Stimulated activated CD4-positive, alpha-beta T cell treated with anti-CD3 and anti-CD28 coated beads, Interleukin-12 subunit alpha, Interleukin-12 subunit beta, amount 100 ng/mL, for 24 hours (primary cell): ENCODE measurements at places on chromosomes 13 and 19.

- no peak for DNase-seq
Observed at GRCh38 chr13:99014522-99014921, 36.7 kb upstream of the DOCK9 start.

DNA sequence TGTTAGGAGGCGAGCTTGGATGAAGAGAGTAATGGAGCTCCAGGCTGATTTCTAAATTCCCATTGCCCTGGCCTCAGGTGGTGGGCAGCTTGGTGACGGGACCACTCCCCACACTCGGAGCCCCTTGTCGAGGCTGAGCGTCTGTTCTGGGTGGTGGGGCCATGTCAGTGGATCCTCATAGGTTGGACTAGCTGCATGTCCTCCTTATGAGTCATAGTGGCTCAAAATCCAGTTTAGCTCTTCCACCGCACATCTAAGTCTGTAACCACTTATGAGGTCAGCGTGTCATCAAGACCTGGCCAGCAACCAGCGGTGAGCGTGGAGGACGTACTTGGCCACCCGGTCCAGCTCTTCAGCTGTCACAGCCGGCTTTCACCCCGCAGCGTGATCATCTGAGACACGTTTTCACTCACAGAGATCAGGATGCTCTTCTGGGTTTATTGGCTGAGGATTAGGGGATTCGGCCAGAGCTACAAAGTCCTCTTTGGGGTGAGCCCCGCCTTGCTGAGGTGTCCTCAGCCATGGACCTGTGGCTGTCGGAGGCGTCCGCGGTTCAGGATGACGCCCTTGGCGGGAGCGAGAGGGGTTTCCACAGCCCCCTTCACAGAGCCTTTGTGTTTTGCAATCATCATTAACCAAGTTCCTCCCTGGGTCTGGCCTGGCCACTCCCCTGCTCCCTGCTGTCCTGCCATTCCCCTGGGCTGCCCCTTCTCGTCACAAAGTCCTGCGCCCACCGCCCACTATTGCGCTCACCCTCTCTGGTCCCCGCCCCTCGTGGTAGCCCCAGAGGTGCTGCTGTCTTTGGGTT is 41.9 kb downstream of the ADPRHL1 start:
- no peak for DNase-seq

GRCh38 chr13:39406688-39407087 is 196.3 kb downstream of the LHFPL6 start:
- no peak for DNase-seq

DNA sequence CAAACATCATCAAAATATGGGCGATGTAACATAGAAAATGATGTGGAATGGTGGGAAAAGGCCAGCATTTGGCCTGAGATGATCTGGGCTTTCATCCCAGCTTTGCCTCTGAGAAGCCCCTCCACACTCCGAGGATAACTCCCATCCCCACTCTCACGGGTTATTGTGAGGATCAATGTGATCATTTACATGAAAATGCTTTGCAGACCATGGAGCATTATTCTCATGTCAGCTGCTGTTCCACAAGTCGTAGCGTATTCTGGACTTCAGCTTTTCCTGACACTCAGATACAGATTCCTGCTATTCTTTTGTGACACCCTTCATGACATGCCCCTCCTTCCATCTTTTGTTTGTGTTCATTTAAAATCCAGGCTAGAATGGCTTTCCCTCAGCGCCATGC is 86.5 kb downstream of the NUFIP1 start:
- no peak for DNase-seq

- DNase-seq = no peak
Observed at GRCh38 chr13:61084988-61085387, 330.7 kb downstream of the PCDH20 start.

DNA sequence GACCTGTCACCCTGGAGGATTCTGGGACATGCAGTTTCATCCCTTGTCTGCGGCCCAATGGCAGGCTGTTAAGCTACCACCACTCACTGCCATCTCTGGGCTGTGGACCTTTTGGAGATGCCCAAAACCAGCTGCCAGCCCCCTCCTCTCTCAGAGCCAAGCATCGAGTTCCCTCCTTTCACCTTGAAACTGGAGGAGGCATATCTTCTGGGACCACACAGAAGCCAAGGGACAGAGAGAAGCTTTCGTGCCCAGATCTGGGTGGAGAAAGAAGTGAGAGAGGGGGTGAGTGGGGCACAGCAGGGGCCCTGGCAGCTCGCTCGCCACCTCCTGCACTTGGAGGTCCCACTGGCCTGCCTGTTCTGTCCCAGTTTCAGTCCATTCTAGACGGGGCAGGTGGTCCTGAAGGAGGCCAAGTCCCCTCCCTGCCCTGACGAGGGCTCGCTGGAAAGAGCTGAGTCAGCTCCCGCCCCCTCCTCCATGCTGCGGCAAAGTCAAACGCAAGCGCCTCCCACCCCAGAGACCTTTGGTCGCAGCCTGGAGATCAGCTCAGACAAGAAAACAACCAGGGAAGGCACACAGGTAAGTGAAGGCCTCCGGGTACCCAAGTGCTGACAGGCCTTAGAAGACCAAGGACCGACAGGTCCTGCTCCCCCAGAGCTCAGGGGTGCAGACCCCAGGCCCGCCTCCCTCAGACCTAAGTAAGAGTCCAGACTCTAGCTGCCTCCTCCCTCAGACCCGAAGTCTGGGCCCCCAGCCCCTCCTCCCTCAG is 3.8 kb downstream of the BCAT2 start:
- DNase-seq = no peak

DNA sequence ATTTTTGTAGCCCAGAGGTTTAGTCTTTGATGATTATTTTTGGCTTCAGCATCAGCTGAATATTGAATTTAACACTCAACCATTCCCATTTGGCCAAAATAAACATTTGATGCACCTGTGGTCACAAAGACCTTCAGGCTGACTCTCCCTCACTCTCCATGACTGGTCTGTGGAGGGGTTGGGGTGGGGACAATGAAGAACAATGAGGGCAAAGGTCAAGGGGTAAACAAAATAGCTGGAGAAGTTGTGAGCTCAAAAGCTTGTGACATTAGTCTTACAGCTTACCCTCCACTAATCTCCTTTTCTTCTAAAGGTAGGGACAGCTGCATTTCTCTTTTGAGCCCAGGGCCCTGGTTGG is 86.9 kb downstream of the SLC15A1 start:
- no peak for DNase-seq

DNA sequence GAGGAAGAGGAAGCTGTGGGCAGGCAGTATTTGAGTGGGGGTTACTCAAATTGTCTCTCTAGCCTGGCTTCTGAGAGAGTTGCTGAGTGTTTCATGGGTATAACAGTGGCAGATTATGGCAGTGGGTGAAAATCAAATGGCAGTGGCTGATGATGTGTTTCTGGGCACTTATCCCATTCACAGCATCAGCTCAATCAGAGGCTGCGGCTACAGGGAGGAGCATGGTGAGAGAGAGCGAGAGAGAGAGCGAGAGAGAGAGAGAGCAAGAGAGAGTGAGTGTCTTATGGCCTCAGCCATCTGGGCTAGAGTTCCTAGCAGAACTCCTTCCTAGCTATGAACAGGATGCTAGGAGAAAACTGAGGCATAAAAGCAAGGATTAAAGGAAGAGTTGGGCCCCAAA is 178.9 kb downstream of the OLFM4 start:
- no peak for DNase-seq

GRCh38 chr19:11423164-11423790 is 4.2 kb upstream of the RGL3 start:
- DNase-seq = no peak

DNA sequence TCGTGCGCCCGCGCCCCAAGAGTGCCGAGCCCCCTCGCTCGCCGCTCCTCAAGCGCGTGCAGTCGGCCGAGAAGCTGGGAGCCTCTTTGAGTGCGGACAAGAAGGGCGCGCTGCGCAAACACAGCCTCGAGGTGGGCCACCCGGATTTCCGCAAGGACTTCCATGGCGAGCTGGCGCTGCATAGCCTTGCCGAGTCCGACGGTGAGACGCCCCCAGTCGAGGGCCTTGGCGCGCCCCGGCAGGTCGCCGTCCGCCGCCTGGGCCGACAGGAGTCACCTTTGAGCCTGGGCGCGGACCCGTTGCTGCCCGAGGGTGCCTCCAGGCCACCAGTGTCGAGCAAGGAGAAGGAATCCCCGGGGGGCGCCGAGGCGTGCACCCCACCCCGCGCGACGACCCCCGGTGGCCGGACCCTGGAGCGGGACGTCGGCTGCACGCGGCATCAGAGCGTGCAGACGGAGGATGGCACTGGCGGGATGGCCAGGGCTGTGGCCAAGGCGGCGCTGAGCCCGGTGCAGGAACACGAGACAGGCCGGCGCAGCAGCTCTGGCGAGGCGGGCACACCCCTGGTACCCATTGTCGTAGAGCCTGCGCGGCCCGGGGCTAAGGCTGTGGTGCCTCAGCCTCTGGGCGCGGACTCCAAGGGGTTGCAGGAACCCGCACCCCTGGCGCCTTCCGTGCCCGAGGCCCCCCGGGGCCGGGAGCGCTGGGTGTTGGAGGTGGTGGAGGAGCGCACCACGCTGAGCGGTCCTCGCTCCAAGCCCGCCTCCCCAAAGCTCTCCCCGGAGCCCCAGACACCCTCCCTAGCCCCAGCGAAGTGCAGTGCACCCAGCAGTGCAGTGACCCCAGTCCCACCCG is 7.1 kb downstream of the DNASE2 start:
- no peak for DNase-seq

- no peak for DNase-seq
Observed at GRCh38 chr13:26133851-26134250, 82.0 kb upstream of the SHISA2 start.

GRCh38 chr19:45529420-45529785 is 22.1 kb downstream of the VASP start:
- DNase-seq = no peak
